Activated CD8-positive, alpha-beta memory T cell treated with anti-CD3 and anti-CD28 coated beads for 1 hour (primary cell): ENCODE measurements at places on chromosomes 11 and 22.

- no peak for DNase-seq
Measured at GRCh38 chr22:44666207-44666585, 35.8 kb upstream of the PRR5 start.

GRCh38 chr22:21764038-21764804 lies 28.6 kb upstream of the YPEL1 start:
- no peak for DNase-seq

- no peak for DNase-seq
Measured at GRCh38 chr22:48167238-48167637, 1404.8 kb downstream of the TBC1D22A start.

DNA sequence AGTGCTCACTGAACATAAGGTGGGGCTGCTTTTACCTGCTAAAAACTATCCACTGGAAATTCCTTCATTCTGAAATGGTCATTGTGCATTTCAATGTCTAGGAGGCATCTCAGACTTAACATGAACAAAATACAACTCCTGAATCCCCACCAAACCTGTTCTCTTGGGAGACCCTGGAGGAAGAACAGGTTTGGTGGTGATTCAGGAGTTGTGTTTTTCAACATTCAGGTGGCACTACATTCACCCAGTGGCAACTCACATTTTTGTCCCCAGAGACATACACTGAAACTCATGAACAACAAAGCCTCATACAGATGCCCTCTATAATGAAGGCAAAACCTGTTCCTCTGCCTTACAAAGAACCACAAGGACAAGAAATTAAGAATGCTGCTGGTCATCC lies 64.3 kb upstream of the CYP2D6 start:
- no peak for DNase-seq

- DNase-seq = no peak
Measured at GRCh38 chr11:34987617-34988016, 71.2 kb downstream of the PDHX start.

DNA sequence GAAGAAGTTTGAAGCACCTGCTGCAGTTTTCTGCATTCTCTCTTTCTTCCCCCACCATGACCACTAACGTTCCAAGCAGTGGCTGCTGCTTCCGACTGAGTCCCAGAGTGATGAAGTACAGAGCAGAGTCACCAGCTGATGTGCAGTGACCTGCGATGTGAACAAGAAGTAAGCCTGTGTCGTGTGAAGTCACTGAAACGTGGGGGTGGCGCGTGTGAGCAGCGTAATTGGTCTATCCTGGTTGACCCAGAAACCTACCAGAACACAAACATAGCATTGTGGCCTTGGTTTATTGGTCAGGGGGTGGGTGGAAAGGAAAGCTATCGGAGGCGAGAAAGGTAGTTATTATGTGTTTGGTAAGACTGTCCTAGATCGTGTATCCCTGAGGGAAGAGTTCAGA lies 3.5 kb downstream of the KRTAP5-7 start:
- no peak for DNase-seq

GRCh38 chr22:19515654-19516377 lies 8.4 kb downstream of the CLDN5 start:
- no peak for DNase-seq

DNA sequence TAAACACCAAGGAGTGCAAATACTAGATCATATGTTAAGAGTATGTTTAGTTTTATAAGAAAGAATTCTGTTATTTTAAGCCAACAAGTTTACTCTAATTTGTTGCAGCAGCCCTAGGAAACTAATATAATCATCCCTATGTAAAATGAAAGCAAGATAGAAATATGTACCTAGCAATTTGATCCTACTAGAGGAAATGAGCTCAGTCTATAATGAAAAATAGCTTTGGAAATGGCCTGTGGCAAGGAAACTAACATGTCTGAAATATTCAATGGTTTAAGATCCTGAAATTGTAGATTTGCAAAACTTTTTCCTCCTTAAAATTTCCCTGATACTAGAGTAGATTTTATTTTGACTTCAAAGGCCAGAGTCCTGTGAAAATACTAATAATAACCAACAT lies 112.7 kb upstream of the SLC5A12 start:
- no peak for DNase-seq

GRCh38 chr11:69918938-69919650 lies 99.9 kb upstream of the FGF3 start:
- DNase-seq = peak; percentile 59

GRCh38 chr11:13216019-13216710 lies 61.4 kb upstream of the BMAL1 start:
- DNase-seq = no peak

DNA sequence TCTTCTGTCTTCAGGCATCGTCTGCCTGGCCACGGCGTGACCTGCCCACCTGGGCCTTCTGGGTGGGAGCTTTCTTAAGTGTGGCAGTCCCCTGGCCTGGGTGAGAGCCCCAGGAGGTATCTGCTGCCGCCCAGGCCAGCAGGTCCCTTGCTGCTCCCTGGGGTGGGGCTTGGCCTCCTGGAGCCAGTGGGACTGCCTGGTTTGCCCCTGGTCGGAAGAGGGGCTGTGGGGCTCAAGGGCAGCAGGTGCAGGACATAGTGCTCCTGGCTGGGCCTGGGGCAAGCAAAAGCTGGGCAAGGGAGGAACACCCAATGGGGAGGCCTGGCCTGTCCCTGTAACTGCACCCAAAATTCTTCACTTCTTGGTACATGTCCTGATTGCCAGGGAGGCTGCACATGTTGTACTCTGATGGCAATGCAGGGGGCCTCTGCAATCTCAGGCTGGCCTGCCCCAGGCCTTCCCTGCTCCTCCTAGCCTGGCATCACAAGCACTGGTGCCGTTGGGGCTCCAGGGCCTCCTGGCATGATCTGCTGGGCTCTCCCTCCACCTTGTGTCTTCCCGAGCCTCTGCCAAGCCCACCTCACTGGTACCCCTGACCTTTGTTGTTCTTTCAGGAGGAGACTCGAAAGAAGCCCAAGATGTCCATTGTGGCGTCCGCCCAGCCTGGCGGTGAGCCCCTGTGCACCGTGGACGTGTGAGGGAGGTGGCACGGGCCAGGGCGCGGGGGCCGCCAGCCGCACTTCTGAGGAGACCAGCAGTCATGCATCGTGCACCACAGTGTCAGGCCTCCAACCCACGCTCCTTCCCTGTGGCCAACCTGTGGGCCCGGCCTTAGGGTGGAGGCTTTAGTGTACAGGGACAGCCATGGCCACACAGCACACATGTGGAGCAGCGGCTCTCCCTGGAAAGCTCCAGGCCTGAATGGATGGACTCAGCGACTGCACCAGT lies 6.2 kb upstream of the RANBP1 start:
- DNase-seq = no peak

- DNase-seq = no peak
Measured at GRCh38 chr11:44192462-44193100, 97.1 kb downstream of the EXT2 start.

DNA sequence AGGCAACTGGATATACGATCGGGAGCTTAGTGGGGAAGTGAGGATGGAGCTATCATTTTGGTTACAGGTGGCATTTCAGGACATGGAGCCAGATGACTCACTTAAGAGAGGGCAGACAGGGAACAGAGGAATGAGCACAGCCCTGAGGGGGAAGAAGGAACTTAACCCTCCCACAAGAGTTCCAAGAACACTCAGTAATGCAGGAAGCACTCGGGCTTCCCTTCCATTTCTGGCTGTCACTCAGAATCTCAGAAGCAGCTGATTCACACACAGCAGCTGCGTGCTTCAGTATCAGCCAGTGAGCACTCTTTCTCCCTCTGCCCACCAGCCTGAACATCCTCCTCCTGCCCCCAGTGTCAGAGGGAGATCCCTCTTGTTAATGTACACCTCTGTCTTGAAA lies 34.8 kb downstream of the EFCAB6 start:
- no peak for DNase-seq

DNA sequence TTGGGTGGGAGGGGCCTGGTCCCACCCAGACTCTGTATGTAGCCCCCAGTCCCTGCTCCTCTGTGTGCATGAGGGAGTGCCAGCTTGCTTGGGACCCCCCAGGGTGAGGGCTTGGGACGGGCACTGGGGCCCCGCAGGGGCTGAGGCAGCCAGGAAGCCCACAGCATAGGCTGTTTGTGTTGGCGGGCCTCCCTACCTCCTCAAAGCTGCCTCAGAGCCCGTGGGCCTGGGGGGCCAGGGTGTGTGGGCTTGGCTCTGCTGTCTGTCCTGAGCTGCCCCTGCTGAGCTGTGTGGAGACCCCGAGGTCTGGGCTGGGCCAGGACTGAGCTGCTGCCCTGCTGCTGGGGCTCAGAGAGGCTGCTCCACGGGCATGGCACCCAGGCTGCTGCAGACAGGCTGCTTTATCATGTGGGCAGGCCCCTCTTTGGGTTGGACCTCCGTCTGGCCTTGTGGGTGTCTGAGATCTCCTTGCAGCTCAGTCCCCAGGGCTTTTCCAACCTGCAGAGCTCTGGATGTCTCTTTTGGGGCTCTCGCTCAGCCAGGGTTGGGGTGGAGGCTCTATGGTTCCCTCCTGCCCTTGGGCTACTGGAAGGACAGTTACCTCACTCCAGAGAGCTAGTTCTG lies 3.3 kb downstream of the TSPAN4 start:
- DNase-seq = no peak

DNA sequence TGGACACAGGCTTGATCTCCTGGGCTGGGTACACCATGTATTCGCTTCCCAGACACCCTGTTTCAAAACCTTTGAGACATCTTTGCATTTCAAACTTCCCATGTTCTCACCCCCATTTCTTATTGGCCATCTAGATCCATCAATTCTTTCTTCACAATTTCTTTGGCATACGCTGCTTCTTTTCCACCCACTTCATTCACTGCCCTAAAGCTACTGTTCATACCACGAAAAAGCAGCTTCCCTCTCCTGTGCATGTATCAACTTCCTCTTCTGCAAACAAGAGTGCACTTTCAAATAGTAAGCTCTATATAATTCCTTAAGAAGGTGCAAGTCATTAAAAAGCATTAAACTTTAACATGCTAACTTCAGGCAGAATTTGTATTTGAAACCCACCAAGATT lies 21.4 kb downstream of the UVRAG start:
- DNase-seq = no peak

GRCh38 chr11:69637198-69637940 lies 3.6 kb upstream of the CCND1 start:
- DNase-seq = no peak
